ENCODE measurements at places on chromosomes 7 and 10.

DNA sequence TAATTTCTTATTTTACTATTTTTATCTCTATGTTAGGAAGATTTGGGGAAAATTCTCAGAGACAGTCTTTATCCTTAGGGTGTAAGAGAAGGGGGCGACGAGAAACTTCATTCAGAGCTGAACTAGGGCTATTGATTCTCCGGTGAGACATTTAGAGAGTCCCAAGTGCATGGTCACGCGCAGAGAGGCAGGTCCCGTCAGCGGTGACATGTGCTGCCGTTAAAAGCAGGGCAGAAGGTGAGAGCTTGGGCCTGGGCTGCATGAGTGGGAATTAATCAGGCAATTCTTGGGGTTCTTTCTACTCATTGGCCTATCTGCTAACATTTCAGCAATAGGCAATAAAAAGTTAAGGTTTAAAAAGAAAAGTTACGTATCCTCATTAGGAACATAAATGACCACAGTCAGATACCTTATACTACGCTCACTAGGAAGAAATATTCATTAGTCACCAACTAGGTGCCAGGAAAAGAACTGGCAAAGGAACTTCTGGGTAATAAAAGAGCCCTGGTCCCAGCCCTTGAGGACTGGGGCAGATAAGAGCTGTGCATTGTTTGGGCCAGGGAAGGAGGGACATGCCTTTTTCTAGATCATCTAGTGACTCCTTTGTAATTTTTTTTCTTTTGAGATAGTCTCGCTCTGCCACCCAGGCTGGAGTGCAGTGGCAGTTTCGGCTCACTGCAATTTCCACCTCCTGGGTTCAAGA, 21.2 kb downstream of the PRKCQ start:
- no peak for DNase-seq

DNA sequence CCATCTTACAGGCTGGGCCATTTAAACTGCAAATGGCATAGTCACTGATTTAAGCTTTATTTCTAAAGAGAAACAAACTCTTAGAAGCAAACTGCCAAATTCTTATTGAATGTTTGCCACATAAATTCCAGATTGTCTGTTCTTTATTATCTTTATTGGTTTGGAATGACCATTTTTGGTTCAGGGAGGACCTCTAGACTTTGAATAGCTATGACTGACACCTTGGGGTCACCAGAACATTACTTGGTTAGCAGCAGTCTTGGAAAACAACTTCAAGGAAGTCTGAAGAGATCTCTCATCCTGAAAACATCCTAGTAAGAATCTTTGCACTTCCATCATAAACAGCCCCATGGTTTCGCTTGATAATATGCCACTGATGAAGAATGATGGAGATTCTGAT, 197.1 kb downstream of the SUGCT start:
- no peak for DNase-seq

GRCh38 chr7:134954197-134955082, 31.9 kb upstream of the AGBL3 start:
- peak; percentile 15 for DNase-seq

DNA sequence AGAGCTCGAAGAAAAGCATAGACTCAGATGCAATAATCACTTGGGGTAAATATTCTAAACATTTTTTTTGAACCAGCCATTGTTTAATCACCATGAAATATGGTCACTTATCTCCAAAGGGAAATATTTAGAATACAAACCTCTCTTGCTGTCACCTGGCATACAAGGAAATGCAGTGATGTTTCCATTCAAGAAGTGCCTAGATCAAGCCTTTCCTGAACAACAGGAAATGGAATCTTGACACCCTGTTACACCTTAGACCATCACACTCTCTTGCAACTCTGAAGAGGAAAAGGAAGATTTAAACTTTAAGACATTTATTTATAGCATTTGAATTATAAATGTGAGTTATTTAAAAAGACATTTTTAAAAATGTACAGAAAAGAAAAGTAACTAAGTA, 263.0 kb upstream of the BMPER start:
- DNase-seq, result no peak

DNA sequence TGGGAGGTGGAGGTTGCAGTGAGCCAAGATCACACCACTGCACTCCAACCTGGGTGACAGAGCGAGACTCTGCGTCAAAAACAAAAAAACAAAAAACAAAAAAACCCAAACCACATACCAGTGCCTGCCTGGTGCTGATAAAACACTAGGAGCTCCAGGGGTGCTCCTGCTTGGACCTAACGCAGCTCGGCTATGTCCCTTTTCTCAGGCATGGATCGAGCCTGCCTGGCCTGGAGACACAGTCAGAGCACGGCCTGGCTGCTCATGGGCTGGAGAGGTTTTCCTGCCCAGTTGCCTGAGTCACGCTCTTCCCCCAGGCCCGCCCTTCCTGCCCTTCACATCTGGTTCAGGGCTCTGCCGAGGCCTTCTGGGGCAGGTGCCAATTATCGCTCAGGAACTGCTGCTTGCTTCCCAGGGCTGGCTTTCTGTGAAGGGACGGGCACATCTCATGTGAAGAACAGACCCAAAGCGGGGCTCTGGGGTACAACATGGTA, 12.6 kb upstream of the NPFFR1 start:
- no peak for DNase-seq

DNA sequence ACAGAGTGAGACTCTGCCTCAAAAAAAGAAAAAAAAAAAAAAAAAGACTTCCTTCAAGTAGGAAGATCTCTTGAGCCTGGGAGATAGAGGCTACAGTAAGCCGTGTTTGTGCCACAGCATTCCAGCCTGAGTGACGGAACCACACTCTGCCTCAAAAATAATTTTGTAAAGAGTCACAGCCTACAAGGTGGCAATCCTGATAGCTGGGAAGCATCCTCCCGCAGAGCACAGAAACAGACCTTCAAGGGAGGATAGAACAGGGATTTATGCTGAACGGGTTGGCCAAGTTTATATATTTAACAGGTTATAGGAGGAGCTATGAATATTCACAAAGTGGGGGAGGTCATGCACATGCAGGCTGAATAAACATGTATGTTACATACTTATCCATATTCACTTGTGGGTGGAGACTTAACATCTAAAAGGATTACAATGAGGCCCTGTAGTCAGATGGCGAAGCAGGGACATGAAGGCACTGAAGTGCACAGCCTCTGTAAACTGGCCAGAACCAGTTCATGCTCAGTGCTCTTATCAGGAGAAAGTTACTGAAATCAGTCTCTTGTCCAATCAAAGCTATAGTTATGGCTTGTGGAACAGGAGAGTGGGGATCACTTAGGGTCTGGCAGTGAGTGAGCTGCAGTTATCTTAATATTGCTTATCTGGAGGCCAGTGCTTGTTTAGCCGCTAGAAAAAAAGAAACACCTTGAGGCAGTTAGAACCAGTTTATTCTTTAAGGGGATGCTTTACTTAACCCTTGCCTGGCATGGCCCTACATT, 6.8 kb downstream of the LMBR1 start:
- no peak for DNase-seq

DNA sequence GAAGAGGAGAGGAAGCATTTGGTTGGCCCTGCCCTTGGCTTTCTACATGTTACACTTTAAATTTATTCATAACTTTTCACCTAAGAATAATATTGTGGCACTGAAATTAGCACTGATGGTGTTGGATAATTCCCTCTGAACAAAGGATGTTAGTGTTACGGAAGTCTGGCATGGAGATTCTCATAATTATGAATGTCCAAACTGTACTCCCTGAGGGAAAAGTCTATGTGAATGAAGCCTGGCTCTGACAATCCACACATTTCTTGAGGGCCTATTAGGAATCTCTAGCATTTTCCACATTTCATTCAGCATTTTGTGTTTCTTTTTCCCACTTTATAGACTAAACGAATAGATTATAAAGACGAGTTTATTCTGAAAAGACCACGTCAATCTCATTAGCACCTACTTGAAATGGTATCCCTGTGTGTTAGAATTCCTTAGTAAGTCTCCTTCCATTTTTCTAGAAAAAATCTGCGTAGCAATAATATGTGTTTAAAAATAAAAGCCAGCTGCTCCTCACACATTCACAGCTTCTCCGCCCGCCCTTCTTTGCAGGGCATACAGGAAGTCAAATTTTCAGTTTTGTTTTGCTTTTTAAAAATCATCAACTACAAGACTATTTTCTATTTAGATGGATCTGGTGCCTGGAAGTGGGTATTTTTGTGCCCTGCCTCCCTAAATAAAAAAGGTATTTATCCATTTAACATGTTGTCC, 131.8 kb upstream of the PALS2 start:
- DNase-seq, result no peak

DNA sequence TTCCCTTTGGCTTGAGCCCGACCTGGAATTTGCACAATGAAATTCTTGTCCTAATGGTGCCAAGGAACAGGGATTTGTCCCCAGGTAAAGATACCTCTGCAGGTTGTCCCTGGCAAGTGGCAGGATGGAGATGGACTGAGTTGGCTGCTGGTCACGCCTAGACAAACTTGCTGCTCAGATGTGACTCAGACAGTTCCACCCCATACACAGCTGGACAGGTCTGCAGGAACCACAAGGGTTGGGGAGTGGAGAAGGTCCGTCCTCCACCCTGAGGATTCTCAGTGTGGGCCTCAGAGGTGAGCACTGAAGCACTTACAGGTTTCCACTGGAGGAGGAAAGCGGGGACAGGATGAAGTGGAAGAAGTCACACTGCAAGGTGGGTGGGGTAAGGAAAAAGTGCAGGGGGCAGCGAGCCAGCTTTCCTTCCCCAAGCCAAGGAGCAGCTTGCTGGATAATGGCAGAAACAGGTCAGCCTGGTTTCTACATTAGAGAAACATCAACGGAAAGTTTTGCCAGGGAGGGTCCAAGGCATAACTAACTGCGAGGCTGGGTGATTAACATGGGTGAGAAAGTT, 20.5 kb downstream of the ITPRIP start:
- DNase-seq, result no peak

DNA sequence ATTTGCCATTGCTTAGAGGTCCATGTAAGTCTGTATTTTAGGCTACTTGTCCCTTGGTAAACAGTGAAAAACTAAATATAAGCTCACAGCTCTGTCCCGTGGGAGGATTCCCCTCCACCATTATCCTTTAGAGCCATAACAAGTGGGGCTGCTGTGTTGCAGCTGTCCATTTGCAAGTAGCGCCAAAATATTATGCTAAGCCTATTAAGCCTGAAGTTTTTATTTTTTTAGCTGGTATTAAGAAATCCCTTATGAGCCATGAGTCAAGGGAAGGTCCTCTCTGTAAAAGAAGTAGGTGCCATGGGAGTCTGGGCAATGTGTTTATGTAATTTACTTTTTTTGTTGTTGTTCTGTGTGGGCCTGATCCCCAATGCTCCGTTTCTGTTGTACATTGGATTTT, 183.9 kb downstream of the THSD7A start:
- DNase-seq, result no peak

- DNase-seq, result no peak
Measured at GRCh38 chr10:28295336-28295735, 7.5 kb downstream of the MPP7 start.

GRCh38 chr10:25064401-25064800, 48.0 kb downstream of the THNSL1 start:
- DNase-seq, result no peak

DNA sequence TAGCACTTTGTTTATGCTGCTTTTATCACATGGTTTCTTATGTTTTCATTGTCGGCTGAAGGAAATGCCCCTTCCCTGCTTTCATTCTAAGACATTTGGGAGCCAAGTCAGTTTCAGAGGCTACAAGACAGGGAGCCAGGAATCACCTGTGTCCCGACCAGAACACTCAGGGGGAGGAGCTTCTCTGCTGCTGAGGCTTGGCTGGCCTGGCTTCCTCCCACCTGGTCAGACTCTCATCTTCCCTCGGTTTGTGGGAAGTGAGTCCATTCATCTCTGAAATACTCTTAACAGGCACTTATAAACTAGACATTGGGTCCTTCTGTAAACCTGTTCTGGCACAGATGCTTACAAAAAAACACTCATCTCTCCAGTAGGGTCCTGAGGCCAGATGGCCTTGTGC, 19.6 kb upstream of the GOLGA7B start:
- no peak for DNase-seq

DNA sequence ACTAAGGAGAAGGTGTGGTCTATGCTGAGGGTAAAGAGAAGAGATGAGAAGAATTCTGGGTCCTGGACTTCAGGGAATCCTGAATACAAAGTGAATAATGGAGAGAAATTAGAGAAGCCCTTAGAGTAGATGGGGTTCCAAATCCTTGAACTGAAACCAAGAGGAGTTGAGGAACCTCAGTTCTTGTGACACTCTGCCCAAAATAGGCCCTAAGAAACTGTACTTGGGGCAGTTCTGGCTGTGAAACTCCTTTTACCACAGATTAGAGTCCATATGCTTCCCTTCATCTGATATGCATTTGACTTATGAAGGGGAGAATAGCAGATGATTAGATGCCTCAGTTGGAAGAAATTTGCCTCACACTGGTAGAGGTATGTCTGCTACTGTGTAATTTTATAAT, 19.0 kb downstream of the TES start:
- DNase-seq, result no peak

GRCh38 chr10:127977357-127978009, 70.6 kb downstream of the PTPRE start:
- DNase-seq, result no peak

GRCh38 chr10:338171-339037, 203.1 kb downstream of the ZMYND11 start:
- no peak for DNase-seq

DNA sequence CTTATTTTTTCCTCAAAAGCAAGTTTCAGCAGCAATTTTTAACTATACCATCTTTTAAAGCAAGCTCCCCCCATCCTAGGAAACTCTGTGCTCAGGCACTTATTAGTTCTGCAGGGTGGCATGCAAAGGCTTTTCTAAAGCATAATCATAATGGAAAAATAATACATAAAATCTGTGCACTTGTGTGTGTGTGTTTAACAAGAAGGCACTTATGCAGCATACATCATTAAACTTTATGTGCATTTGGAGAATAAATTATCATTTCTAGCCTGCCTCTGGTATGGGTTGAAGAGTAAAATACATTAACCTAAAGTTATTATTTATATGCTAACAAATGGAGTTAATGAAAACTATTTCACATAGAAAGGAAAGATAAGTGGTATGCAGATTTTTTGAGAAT, 5.6 kb upstream of the RASSF4 start:
- no peak for DNase-seq

DNA sequence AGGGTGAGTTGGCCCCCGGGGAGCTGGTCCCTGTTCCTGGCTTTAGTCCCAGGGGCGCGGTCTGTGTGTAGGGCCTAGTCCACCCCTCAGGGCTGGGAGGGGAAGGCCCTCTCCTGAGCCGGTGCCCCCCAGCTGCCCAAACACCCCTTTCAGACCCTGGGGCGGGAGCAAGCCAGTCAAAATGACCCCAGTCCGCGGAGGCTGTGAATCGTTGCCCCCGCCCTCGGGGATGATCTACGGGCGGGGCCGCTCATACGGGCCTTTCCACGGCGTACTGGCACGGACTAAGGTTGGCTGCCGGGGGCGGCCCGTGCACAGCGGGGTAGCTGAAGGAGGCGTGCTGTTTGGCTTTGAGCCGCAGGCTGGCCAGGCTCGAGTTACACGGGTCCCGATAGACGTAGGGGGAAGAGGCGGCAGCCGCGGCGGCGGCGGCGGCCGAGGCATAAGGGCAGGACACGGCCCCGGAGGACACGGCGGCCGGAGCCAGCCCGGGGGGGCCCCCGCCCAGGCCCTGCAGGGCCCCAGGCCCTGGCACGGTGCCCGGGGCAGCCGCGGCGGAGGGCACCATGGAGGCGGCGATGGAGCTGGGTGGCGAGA, 4.3 kb downstream of the ELOVL3 start:
- peak; percentile 15 for DNase-seq

- no peak for DNase-seq
Measured at GRCh38 chr10:68348265-68348741, 15.6 kb upstream of the PBLD start.

All from NCI-H1092 (cell line).